Left cardiac atrium (tissue), 4 donors: ENCODE measurements at places on chromosomes 6 and 20. TPM values are rescaled to one million over a fixed set of nuclear protein-coding genes. Genes with fewer than 3 reads are reported as not detected.

DNA sequence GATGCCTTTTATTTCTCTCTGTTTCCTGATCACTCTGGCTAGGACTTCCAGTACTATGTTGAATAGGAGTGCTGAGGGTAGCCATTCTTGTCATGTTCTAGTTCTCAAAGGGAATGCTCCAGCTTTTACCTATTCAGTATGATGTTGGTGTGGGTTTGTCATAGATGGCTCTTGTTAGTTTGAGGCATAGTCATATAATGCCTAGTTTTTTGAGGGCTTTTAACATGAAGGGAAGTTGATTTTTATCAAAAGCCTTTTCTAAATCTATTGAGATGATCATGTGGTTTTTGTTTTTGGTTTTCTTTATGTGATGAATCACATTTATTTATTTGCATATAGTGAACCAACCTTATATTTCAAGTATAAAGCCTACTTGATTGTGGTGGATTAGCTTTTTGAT lies 55.6 kb downstream of the KLHL32 start:
- DNase-seq: no peak

GRCh38 chr20:50141018-50141675 lies 12.4 kb downstream of the PEDS1 start:
- no peak for DNase-seq

- no peak for DNase-seq
Observed at GRCh38 chr6:60671369-60671768, 1614.7 kb downstream of the KHDRBS2 start.

- DNase-seq: no peak
Observed at GRCh38 chr20:62266340-62266739, 28.0 kb downstream of the OSBPL2 start.

GRCh38 chr6:144416773-144417172 lies 131.6 kb downstream of the UTRN start:
- DNase-seq: no peak

GRCh38 chr20:6704132-6704861 lies 63.2 kb upstream of the BMP2 start:
- DNase-seq: no peak

DNA sequence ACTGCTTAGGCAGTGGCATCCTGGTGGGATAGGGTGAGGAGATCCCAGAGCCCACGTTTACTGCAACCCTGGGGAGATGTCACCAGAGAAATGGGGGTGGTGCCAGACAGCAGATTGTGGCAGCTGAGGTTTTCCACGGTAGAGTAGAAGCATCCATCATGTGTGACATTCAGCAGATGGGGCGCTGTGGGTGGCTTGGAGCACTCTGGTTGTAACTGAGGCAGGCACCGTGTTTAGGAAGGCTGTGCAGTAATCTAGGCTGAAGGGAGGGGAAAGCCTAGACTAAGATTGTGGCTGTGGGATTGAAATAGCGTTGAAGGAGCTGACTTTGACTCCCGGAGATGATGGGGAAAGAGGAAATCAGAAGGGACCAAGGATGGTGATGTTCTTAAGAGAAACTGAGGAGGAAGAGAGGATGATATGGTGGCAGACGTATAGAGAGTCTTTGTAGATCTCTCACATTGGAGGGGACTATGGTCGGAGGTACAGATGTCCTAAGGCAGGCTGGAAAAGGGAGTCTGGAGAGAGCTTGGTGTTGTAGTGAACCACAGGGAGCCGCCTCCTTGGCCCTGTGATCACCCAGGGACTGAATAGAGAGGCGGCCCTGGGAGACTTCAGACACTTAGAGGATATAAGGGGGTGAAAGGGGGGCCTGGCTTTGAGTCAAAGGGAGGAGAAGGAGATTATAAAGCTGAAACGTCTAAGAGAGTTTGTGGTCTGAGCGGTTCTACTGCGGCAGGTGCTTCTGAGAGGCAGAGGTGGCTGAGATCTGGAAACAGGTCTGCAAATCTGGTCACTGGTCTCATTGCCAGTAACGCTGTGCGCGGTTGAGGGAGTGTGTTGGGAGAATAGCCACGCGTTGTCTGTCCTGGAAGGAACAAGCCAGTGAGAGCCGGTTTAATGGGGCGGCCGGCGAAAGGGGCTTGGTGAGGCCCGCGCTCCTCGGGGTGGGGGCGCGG lies 792 bp upstream of the MICA start:
- DNase-seq: peak; percentile 31

DNA sequence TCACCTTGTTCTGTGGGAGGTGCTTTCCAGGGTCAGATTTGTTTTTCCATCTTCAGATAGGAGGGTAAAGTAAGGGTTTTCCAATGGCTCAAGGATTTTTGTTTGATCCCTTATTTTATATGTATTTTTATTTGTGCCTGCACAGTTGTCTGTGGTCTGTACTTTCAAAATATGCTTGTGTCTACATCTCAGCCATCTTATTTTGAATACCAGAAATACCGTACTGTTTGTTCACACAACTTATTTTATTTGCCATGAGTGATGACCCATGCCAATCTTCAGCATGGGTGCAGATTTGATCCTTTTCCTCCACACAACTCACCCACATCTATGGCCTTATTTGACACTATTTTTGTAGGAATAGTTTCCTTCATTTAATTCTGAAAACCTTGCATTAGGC lies 72.2 kb upstream of the PTCHD4 start:
- no peak for DNase-seq

GRCh38 chr6:85482206-85482904 lies 32.5 kb downstream of the NT5E start:
- DNase-seq: no peak

GRCh38 chr6:69790629-69791028 lies 6.2 kb downstream of the LMBRD1 start:
- no peak for DNase-seq

GRCh38 chr6:55913228-55914195 lies 38.1 kb upstream of the BMP5 start:
- DNase-seq: no peak

DNA sequence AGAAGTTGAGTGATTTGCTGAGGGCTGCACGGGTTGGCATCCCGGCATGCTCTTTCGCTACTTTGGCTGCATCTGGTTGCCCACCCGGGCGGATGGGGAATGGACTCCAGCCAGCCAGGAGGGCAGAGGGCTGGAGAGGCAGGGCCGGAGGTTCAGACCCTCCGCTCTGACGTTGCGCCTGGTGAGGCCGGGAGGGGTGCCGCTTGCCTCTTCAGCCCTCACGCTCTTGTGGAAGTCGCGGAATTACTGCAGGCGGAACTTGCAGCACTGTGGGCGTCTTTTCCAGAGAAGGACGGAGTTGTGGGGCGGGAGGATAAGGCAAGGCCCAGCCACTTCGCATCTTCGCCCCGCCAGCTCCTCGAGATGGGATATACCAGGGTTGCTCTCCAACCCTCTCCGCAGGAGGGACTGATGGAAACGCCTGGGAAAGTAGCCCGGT lies 656 bp downstream of the RTEL1 start:
- no peak for DNase-seq

DNA sequence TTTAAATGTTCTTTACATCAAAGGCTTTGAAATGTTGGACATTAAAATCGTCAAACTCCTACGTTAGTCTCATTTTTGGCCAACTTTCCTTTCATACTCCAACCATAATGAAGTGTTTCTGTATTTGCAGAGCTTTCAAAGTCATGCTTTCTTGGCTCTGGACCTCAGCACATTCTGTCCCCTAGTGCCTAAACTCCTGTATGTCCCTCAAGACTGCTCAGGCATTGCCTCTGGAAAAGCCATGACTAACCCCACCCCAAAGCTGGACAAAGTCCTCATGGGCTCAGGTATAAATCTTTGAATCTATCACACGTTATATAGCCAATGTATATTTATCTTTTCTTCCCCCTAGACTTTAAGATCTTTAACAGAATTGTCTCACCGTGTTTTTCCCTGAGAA lies 18.9 kb downstream of the IFNGR1 start:
- no peak for DNase-seq

DNA sequence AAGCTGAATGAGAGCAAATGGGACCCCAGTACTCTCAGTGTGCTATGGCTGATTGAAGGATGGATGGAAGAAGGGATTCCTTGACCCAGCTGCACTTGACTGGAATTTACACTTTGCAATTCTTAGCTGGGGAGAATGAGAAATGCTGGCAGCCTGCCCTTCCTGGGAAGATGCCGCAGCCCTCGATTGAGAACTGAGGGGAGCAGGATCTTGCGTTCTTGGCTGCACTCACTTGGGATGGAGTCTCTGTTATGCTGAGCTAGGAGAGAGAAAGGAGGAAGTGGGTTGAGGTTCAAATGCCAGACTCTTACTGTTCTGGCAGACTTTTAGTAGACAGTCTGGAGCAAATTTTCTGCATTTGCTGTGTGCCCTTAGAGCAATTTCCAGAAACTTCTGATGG lies 221.2 kb downstream of the FNDC1 start:
- DNase-seq: no peak

- no peak for DNase-seq
Observed at GRCh38 chr6:29708432-29709179, 14.6 kb upstream of the HLA-F start.

DNA sequence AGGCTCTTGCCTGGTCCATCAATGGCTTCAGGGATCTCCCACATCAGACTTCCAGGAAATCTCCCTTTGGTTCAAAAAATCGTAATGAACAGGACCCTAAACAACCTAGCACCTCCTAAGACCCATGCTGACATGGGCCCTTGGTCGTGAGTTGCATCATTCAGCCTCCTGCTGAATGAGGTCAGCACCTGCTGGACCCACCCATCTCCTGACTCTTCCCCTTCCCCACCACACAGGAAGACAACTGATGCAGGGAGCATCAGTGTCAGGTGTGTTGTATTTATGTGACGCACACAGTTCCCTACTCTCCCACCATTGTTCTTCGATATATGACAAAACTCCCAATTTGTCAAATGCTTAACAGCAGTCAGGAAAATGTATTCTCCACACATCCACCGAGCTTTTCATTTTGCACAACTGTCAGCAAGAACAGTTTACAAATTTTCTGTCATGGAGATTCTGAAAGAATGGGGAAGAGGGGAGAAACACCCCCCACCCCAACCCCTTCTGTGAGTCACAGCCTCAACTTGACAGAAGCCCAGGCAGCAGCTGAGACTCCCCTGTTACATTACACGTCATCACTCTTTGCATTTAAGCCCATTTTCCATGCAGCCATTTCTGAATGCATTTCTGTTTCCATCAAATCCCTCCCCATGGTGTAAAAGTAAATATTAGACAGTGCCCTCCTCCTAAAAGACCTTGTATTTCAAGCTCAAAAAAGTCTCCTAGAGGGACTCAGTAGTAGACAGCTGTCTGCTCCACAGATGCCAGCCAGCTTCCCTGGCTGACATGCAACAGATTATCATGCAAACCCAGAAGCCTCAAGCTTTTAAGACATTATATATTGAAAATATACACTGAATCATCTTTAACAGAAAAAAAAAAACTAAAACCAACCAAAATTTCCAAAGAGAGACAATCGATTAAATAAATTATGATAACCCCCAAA lies 577.5 kb downstream of the PTPRT start:
- no peak for DNase-seq

Gene MEI4
- total RNA-seq: 0.84 TPM

Gene FAM120B
- 20.8 TPM for total RNA-seq

Gene DHX35
- 8.8 TPM for total RNA-seq

Gene OTOR
- total RNA-seq: not detected

Gene ADGRF4
- 0.06 TPM for total RNA-seq

Gene TMC2
- not detected for total RNA-seq

Gene AIF1
- total RNA-seq: 37.4 TPM

Gene MUCL3
- not detected for total RNA-seq
